Eye (tissue), 1 donor: ENCODE measurements at places on chromosomes 6 and 20.

DNA sequence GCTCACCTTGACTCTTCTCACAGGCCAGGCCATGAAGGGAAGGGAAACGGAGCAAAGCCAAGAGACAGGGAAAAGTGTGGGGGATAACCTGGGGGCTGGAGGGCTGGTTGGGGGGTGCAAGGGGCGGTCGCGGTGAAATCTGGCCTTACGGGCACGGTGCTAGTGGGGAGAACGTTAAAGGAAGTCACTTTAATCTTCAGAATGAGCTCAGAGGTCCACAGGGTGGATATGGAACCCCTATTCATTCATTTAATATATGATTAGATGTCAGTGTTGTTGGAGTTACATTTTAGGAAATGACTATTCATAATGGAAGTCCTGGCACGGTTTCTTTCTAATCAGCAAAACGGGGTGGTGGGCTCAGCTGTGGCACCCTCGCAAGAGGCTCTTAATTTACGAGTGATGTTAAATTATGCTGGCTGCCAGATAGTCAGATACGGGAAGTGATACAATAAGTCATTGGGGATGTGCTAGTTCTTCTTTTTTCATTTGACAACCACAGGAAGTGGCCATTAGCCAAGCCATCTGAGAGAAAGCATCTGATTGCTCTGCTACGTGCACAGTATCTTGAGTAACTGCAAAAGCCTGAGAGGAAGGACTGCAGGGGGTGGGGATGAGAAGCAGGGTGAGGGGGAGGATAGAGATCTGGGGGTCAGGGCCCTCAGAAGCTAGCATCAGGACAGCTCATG, 253.0 kb downstream of the QKI start:
- DNase-seq, result peak; percentile 34

DNA sequence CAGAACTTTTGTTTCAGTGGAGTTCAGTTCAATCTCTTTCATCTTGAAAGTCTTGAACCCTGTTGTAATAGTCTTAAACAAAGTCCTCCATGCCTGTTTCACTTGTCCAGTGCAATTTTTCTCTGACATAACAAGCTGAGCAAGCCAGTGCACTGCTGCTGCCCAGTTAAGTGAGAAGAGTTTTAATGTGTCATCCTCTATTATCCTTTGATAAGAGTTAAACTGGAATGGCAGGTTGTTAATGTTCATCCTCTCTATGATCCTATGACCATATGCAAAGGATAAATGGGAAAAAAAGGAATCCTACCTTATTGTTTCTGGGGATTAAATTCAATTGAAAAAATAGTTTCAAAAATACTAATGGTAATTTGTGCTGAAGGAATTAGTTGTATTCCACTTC, 197.5 kb downstream of the FRK start:
- peak; percentile 90 for DNase-seq

- DNase-seq, result no peak
These were observed 163.2 kb upstream of the RNF217 start for GRCh38 chr6:124798942-124799496.

- DNase-seq, result no peak
These were observed 540.1 kb downstream of the MAFB start for GRCh38 chr20:40148886-40149285.

GRCh38 chr6:66429210-66429609, 722.2 kb upstream of the EYS start:
- peak; percentile 27 for DNase-seq

DNA sequence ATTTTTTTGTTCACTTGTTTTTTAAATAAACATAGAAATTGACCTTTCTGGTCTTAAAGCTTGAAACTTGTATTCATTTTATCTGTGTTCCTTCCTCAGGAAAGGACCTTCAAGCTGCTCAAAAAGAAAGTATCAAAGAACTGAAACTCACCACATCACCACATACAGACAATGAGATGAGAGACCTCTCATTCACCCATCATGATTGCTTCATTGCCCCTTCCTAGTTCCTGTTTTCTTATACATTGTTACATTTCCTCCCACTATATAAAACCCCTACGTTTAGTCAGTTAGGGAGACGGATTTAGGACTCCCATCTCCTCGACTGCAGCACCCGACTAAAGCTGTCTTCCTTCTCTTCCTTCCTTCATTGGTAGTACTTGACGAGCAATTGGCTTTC, 180.5 kb upstream of the OPRM1 start:
- no peak for DNase-seq

- peak; percentile 41 for DNase-seq
These were observed 18.0 kb upstream of the MAP3K4 start for GRCh38 chr6:160973311-160974250.

DNA sequence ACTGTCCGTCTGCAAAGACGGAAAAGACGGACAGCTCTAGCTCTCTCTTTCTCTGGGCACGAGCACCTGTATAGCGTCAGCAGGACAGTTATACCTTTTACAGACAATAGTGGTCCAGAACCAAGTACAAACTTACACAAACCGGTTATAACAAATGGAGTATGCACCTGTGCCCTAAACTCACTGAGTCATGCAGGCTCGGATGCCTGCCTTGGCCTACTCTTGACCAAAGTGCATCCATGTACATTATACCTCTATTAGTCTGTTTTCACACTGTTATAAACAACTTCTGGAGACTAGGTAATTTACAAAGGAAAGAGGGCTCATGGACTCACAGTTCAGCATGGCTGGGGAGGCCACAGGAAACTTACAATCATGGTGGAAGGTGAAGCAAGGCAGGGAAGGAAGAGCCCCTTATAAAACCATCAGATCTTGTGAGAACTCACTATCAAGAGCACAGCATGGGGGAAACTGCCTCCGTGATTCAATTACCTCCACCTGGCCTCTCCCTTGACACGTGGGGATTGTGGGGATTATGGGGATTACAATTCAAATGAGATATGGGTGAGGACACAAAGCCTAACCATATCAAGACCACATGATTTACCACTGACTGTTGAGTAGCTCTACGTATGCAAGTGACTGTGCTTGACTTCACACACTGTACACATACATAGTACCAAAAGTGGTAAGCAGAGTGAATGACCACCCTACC, 23.1 kb downstream of the MAN1A1 start:
- no peak for DNase-seq

- no peak for DNase-seq
These were observed 99.0 kb upstream of the TNFAIP3 start for GRCh38 chr6:137767911-137768690.

GRCh38 chr6:161417717-161418462, 144.0 kb upstream of the AGPAT4 start:
- peak; percentile 72 for DNase-seq

GRCh38 chr6:161355696-161356095, 81.8 kb upstream of the AGPAT4 start:
- no peak for DNase-seq
